ENCODE measurements at places on chromosomes 5 and 9.

GRCh38 chr9:76620996-76621395, 143.2 kb upstream of the PCA3 start:
- DNase-seq = no peak

GRCh38 chr9:27470291-27470856, 53.7 kb upstream of the IFNK start:
- no peak for DNase-seq

GRCh38 chr9:112764344-112764743, 13.8 kb downstream of the SNX30 start:
- DNase-seq = no peak

GRCh38 chr5:165360784-165361542, 1855.5 kb downstream of the MAT2B start:
- DNase-seq = no peak

GRCh38 chr5:122081541-122081940, 3.5 kb upstream of the LOX start:
- no peak for DNase-seq

- DNase-seq = peak; percentile 96
Observed at GRCh38 chr5:150783422-150783928, 4.9 kb downstream of the SMIM3 start.

DNA sequence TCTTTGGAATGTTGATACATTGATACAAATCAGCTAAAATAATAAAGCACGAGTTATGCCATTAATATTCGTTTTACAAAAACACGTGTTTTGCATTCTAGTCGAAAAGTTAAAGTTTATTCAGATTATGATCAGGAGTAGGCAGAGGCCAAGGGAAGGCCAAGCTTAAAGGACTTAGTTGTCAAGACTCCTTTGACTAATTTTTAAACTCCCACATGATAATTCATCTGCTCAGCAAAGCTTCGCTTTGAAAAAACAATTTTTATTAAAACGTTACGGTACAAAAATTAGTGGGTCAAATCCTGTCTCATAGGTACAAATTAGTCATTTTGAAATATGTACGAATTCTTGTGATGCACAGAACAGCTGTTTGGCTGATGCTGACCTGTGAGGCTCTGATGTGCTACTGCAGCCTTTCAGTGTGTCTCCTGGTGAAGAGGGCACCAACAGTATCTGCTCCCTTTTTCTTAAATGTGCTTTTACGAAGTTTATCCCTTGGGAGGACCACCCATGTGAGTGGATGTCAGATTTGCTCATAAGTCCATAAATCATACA, 23.0 kb upstream of the NR3C1 start:
- no peak for DNase-seq

DNA sequence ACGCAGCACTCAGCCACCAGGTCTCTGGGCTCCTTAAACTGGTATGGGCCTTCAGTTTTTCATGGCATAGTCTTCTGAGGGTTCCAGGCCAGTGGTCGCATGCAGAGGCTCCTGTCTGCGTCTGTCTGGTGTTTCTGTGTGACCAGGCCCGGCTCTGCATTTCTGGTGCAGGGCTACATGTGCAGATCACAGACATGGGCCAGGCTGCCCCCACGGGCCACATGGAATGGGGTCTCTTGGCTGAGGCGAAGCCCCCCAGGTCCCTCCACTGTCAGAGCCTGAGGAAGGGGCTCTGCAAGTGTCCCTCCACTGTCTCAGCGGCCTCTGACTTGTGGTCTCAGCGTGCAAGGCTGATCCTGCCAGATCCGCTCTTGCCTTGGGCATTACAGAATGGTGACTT, 15.6 kb upstream of the CARD19 start:
- no peak for DNase-seq

DNA sequence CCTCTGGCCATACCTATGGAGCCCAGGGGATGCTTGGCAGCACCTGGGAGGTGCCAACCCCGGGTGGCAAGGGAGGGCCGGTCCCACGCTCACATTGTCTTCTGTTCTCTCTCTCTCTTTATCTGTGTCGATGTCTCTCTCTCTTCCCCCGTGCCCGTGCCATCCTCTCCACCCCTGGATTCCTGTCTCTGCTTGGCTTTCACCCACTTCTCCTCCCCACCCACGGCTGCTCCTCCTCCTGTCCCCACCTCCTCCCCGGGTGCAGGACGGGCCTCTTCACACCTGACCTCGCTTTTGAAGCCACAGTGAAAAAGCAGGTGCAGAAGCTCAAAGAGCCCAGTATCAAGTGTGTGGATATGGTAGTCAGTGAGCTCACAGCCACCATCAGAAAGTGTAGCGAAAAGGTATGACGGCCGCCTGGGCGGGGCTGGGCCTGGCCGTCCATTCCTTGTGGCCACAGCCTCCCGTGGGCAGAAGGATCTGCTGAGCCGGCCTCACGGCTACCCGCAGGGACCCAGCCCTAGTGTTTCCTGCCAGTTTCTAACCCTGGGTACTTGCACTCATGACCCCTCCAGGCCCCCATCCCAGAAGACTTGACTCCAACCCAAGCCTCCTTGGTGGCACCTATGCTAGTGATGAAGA, 22.7 kb downstream of the DNM1 start:
- no peak for DNase-seq

GRCh38 chr9:133901184-133901835, 90.8 kb downstream of the VAV2 start:
- no peak for DNase-seq

DNA sequence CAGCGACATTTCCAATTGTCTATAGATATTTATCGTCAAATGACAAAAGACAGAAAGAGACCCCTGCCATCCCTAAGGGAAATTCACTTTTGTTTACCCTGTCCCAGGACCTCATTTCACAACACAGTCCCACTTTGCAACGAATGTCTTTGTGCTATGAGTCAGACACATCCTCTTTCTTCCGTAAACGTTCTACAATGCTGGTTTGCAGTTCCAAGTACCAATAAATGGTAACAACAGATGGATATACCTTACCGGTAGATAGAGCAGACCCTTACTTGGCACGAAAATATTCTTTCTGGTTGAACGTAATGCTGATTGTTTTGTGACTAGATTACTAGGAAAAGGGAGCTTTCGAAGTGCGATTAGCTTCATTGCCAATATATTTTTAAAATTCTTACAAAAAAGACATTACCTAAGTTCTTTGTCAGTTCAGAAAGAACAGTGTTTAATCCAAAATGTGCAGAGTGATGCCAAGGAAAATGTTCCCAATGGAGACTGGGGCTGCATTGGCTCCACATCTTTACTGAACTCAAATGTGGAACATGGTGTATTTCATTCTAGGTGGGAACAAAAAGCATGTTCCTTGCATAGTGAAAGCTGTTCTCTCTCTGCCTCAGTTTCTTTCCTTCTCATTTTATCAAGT, 202.5 kb upstream of the SLC27A6 start:
- DNase-seq = no peak

DNA sequence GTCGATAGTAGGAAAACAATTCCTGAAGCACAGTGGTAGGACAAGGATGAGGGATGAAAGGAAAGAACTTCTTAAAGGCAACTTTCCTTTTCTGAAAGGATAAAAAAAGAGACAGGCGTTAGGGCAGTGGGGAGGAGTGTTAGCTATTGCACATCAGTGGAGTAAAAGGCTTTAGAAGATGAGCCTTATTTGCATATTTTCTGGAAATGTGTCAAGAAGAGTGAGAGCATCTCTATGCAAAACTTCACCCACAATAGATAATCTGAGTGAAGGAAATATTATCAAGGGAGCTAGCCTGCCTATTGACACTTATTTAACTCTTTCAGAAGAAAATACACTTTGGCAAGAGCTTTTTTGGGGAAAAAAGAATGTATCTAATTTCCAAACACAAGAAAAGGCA, 151.6 kb downstream of the MACIR start:
- DNase-seq = no peak

- DNase-seq = no peak
Observed at GRCh38 chr5:124872086-124872485, 125.6 kb upstream of the ZNF608 start.

DNA sequence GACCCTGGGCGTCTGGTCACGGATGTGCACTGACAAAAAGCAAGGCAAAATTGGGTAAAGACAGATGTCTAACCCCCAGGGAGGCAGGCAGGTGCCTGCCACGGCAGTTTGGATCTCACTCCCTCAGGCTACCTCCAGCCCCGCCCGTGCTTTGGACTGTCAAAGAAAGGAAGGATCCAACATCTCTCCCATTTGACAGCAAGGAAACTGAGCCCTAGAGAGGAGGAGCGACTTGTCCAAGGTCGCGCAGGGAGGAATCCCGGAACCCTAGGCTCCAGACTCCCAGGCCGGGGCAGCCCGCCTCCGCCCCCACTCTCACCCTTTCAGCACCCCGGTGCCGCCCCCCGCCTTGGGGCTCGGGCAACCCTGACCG, 376 bp downstream of the GOLGA1 start:
- no peak for DNase-seq

DNA sequence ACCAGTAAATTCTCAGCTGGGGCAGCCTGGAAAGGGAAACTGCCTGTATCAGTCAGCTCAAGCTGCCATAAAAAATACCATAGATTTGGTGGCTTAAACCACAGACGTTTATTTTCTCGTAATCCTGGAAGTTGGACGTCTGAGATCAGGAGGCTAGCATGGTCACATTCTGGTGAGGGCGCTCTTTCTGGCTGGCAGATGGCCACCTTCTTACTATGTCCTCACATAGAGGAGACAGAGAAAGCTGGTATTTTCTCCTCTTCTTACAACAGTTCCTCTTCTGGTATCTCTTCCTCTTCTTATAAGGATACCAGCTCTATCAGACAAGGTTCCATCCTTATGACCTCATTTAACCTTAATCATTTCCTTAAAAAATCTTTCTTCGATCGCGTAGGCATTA, 50.5 kb upstream of the RFX3 start:
- no peak for DNase-seq

DNA sequence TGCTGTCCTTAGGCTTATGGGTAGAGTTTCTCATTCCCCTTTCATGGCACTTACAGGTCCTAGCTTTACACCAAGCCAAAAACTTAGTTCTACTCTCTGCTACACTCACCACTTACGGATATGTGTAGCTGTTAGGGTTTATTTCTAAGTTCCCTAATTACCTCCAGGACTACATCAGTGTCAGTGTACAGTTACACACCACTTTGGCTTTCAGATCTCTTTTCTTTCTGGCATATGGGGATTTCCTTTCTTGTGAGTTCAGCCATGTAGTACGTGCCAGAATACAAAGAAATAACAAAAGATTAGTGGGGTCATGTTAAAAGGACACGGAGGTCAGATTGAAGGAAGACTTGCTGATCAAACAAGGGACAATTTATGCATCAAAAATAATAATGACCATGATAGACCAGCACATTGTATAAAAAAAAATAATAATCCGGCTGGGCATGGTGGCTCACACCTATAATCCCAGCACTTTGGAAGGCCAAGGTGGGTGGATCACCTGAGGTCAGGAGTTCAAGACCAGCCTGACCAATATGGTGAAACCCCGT, 41.8 kb downstream of the LYRM7 start:
- DNase-seq = no peak

GRCh38 chr9:138115506-138115905, 237.9 kb downstream of the CACNA1B start:
- no peak for DNase-seq

GRCh38 chr5:141960018-141960417, 2.0 kb upstream of the PCDH12 start:
- DNase-seq = no peak

GRCh38 chr5:90987726-90988125, 395.4 kb downstream of the ARRDC3 start:
- DNase-seq = no peak

GRCh38 chr5:22596404-22596970, 256.7 kb downstream of the CDH12 start:
- DNase-seq = no peak

- peak; percentile 32 for DNase-seq
Observed at GRCh38 chr9:93207326-93207814, 23.4 kb downstream of the WNK2 start.

GRCh38 chr9:26809795-26810194, 82.8 kb downstream of the CAAP1 start:
- peak; percentile 9 for DNase-seq

DNA sequence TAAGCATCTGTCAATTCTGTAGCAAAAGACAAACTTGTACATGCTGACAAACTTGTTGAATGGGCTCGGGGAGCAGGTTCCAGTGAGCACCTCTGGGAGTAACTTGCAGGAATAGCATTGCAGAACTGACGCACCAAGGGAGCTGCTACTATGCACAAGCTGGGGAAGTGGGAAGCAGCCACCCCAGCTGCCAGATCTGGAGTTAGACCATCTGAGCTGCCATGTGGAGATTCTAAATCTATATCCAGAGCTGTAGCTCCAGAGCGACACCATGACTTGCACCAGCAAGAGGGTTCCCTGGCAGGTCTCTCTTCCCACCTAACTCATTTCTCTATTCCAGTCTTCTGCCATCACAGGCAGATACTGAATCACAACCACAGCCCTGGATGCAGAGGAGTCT, 346.0 kb upstream of the PANK3 start:
- no peak for DNase-seq

- DNase-seq = peak; percentile 76
Observed at GRCh38 chr9:121271368-121272341, 3.7 kb downstream of the GSN start.

- no peak for DNase-seq
Observed at GRCh38 chr9:137025517-137025966, 2.5 kb downstream of the ABCA2 start.

DNA sequence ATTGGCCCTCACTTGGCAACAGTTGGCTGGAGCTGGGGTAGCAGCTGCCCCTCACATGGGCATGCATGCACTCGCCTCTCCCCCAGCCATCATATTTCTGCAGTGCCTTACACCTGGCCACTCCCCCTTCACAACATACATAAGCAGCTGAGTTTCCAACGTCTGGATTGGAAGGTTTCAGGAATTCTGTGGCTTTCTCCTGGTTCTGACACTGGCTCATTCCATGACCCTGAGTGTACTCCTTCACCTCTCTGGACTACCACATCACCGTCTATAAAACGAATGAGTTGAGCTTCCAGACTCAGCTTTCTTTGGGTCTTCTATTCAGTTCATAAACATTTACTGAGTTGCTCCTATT, 84.3 kb downstream of the GALNT10 start:
- no peak for DNase-seq

DNA sequence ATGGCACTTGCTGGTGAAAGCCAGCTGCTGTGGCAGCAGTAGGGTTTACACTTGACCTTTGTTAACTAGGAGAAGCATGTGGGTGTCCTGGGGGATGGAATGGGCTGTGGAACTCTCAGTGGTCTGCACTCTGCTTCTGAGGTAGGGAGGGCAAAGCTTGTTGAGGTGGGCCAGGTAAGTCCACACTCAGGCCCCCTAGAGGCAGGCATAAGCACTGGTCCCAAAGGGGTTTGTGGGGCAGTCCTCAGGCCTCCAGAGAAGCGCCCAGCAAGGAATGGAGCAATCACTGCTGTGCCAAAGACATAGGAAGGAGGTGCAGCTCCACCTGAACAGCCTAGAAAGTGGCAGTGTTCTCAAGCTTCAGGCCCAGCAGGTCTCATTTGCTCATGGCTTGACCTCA, 34.7 kb downstream of the INSL4 start:
- no peak for DNase-seq

- DNase-seq = no peak
Observed at GRCh38 chr9:33177086-33177485, 9.9 kb upstream of the B4GALT1 start.
